ENCODE measurements at places on chromosomes 13 and 19. TPM values are rescaled to one million over a fixed set of nuclear protein-coding genes. Genes with fewer than 3 reads are reported as not detected.

Gene MEIS3
- not detected for polyA plus RNA-seq

Gene TGFBR3L
- 0.58 TPM for polyA plus RNA-seq

Gene ZNF578
- not detected for polyA plus RNA-seq

Gene PODNL1
- not detected for polyA plus RNA-seq

Gene PDE4C
- polyA plus RNA-seq: 0.19 TPM

Gene ANGPTL4
- polyA plus RNA-seq: not detected

DNA sequence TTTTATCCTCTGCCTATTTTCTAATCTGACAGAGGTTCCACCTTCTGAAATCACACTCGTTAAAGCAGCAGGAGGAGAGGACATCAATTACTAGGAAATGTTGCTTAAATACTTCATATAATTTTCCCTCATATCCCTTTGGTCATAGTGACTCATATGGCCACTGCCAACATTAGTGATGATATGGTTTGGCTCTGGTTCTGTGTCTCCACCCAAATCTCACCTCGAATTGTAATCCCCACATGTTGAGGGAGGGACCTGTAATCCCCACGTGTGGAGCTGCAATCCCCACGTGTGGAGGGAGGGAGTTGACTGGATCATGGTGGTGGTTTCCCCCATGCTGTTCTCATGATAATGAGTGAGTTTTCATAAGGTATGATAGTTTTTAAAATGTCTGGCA, 618.4 kb upstream of the SLITRK5 start:
- H3K27me3 ChIP-seq: no peaks in the 10 kb centered on the region
- no peak overlapping the region for H3K4me3 ChIP-seq
- no peaks in the 10 kb centered on the region for H3K36me3 ChIP-seq
- DNase-seq: no peak

- no peaks in the 10 kb centered on the region for H3K4me1 ChIP-seq
- H3K36me3 ChIP-seq: no peaks in the 10 kb centered on the region
- H3K27me3 ChIP-seq: no peaks in the 10 kb centered on the region
- H3K27ac ChIP-seq: peak within 1 kb of the TSS; percentile 96
- DNase-seq: peak; percentile 80
- H3K4me3 ChIP-seq: peak within 1 kb of the TSS; percentile 85
These were observed at the start of gene ZNF846 for GRCh38 chr19:9768175-9769112. Gene ZNF846, minus strand, starts transcription at chr19:9768738. Its CDS starts 3,788 bp downstream, at chr19:9764950.

DNA sequence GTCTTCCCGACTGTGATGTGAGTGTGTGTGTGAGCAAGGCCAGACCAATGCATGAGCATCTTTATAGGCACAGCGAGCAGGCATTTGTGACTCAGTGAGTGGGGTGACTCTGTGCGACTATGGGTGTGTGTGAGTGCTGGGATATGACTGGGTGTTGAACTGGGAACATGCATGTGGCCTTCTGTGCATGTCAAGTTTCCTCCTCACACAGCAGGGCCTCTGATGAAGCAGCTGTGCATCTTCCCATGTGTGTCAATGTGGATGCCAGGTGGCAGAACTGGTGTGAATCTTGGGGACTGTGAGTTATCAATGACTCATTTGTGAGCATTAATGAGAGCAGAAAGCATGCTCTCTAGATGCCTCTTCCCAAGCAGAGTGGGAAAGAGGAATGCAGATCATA, 12.1 kb upstream of the LGALS14 start:
- peaks cover 19% of the 10 kb centered on the region for H3K4me1 ChIP-seq
- no peak overlapping the region for H3K4me3 ChIP-seq
- no peaks in the 10 kb centered on the region for H3K36me3 ChIP-seq
- no peak for DNase-seq

- H3K4me3 ChIP-seq: no peak overlapping the region
- no peak overlapping the region for H3K27ac ChIP-seq
- H3K27me3 ChIP-seq: no peaks in the 10 kb centered on the region
- no peak for DNase-seq
These were observed 104.6 kb downstream of the COL4A2 start for GRCh38 chr13:110411688-110412059.

DNA sequence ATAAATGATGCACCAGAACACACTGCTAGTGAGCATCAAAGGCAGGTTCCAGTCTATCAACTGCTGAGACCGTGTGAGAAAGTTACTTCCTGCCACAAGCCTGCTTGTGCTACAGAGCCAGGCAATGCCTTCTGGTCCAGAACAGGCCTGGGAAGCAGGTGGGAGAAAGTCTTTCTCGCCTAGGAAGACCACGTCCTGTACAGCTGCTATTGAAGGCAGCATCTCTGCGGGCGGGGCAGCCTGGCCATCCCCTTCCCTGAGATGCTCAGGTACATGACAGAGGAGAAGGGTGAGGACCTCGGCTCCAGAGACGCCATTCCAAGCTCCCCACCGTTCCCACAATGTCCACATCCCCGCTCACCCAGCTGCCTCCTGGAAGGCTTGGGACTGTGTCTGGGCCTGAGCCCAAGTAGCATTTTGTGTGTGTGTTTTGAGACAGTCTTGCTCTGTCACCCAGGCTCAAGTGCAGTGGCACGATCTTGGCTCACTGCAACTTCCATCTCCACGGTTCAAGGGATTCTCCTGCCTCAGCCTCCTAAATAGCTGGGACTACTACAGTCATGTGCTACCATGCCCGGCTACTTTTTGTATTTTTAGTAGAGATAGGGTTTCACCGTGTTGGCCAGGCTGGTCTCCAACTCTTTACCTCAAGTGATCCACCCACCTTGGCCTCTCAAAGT, 3.4 kb downstream of the RFX1 start:
- H3K27me3 ChIP-seq: no peaks in the 10 kb centered on the region
- no peaks in the 10 kb centered on the region for H3K36me3 ChIP-seq
- H3K4me1 ChIP-seq: peaks cover 47% of the 10 kb centered on the region
- DNase-seq: peak; percentile 40
- H3K4me3 ChIP-seq: peak overlapping the region; percentile 44

DNA sequence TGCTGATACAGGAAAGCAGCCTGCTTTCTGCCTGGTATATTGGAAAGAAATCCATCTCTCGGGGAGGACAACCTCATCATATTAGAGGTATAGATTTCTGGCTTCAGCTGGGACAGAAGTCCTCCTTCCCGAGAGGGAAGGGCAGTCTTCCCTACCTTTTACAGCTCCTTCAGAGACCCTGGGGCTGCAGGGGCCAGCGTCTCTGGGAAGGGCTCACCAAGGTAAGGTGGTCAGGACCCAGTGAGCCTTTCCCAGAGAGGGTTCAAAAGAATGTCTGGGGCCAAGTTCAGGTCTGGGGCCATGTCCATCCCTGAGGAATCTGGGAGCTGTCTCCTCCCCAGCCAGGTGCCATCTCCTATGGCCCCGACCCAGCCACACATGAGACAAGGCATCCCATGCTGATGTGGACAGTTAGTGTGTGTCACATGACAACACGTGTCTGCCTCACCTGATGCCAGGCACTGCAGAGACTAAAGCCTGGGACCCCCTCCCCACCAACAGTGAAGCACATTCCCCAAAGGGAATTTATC, 136.4 kb downstream of the URI1 start:
- DNase-seq: no peak
- no peaks in the 10 kb centered on the region for H3K36me3 ChIP-seq
- H3K4me3 ChIP-seq: no peak overlapping the region

DNA sequence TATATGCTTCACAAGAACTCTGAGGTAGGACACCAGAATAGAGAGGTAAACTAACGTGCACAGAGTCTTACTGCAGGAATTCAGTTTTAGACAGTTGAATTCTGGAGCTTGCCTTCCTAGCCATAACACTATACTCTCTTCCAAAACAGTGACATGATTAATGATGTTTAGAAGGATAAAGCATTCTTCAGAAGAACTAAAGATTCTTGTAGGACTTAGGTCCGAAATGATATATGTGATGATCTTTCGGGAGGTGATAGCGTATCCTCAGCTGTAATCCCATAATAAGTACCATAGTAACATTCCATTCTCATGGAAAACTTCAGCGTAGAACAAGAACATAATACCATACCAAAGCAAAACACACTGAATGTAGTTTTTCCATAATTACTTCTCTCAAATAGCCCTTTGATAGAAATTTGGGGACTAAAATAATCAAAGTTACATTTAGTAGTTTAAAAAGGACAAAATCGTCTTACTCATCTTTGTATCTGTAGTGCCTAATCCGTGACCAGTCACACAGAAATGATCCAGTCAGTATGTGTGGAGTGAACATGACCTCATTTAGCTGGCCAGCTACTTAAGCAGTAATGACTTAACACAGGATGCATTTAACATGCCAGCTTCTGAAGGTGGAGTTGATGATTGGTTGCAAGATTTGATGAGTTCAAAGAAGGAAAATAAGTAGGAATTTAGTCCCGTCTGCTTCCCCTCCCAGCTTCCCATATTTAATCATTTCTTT, 38.4 kb downstream of the PIBF1 start:
- no peaks in the 10 kb centered on the region for H3K27me3 ChIP-seq
- peaks cover 2% of the 10 kb centered on the region for H3K36me3 ChIP-seq
- H3K4me3 ChIP-seq: no peak overlapping the region
- no peak overlapping the region for H3K27ac ChIP-seq

DNA sequence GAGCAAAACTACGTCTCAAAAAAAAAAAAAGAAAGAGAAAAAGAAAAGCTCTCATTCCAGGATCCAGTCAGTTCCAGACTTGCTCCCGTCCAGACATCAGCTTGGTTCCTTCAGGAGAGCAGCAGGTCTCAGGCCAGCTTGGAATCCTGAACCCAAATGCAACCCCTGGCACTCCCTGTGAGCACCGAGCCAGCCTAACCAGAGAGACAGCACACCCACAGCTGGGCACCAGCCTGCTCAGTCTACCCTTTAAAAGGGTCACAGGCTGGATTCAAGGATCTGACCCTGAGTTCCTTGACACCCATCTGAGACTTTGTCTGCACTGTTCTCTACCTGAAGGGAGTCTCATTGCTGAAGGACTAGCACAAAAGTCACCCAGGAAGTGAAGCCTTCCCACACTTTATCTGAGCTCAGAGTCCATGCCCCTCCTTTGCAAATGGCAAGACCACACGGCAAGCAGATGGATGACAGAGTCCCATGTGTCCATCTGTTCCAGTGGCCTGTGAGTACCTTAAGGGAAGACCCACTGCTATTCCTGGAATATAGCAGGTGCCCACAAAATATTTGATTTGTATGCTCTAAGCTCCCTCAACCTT, 1.4 kb downstream of the PEPD start:
- no peak overlapping the region for H3K27ac ChIP-seq
- H3K4me1 ChIP-seq: peaks cover 5% of the 10 kb centered on the region
- DNase-seq: no peak
- no peak overlapping the region for H3K4me3 ChIP-seq

DNA sequence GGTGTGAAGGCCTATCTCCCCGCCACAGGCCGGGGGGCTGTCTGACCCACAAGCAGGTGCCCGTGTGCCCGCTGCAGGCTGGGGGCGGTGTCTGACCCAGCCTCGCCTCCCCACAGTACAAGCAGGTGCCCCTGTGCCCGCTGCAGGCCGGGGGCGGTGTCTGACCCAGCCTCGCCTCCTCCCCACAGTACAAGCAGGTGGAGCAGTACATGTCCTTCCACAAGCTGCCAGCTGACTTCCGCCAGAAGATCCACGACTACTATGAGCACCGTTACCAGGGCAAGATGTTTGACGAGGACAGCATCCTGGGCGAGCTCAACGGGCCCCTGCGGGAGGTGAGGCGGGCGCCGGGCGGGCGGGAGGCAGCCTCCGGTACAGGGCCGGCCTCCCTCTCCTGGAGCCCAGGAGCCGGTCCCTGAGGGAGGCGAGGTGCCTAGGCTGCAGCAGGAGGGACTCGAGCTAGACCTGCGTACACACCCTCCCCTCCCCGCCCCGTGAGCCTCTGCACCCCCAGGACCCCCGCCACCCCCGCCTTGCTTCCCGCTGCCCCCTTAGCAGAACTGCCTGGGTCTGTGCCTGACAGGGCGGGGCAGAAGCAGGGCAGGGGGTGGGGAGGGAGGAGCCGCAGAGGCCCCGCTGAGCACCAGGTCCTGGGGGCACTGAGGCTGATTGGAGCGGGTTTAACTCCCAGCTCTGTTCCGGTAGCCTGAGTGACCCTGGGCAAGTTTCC, 20.6 kb downstream of the HCN2 start:
- H3K36me3 ChIP-seq: no peaks in the 10 kb centered on the region
- DNase-seq: no peak
- H3K27ac ChIP-seq: peak overlapping the region; percentile 73
- peaks cover 8% of the 10 kb centered on the region for H3K4me1 ChIP-seq
- no peak overlapping the region for H3K4me3 ChIP-seq

DNA sequence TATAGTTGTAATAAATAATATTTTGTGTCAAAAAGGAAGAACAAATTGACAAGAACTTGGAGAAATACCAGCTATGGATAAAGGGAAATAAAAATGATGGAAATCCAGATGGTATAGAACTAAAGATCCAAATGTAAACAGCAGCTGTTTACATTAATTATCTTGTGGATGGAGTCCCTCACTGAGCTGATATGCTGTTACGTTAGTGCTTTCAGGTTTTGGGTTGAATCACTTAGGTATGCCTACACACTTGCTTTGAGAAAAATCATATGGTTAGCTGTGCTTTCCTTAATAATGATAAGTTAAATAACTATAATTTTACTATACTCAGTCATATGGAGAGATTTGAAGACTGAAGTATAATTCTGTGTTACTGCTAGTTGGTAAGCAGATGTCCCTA, 27.7 kb downstream of the WASF3 start:
- H3K27ac ChIP-seq: no peak overlapping the region
- no peak for DNase-seq
- H3K27me3 ChIP-seq: peaks cover 3% of the 10 kb centered on the region

GRCh38 chr13:49995625-49996101, 1.2 kb upstream of the TRIM13 start:
- peak; percentile 43 for DNase-seq
- H3K4me3 ChIP-seq: peak overlapping the region; percentile 92
- no peaks in the 10 kb centered on the region for H3K27me3 ChIP-seq
- peaks cover 12% of the 10 kb centered on the region for H3K4me1 ChIP-seq
- H3K36me3 ChIP-seq: no peaks in the 10 kb centered on the region

DNA sequence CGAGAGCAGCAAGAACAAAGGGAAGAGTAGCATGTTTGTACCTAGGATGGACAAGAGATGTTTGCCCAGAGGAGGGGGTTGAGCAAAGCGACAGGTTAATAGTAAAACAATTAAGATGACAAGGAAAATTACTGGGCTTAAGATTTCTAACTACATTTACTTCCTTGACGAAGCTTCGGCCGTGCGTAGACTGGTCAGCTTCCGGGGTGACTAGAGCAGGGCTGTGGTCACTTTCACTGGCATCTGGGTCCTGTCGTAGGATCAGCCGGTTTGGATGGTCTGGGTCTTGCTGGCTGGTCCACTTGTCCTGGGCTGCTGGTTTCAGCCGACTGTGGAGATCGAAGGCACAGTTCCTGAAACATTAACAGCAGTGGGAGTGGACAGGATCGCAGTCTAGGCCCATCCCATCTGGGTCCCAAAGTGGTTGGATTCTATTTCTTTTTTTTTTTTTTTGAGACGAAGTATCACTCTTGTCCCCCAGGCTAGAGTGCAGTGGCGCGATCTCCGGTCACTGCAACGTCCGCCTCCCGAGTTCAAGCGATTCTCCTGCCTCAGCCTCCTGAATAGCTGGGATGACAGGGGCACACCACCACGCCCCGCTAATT, 5.0 kb upstream of the BSG start:
- H3K4me3 ChIP-seq: no peak overlapping the region
- no peaks in the 10 kb centered on the region for H3K36me3 ChIP-seq
- no peak for DNase-seq
- H3K27ac ChIP-seq: no peak overlapping the region

Data from GM12878 (cell line).